GF-D8 (cell line): ENCODE measurements at places on chromosomes 2 and 18.
A peak's percentile ranks its signal among the peaks of the same experiment; 100 is the strongest.

- DNase-seq, result no peak
Observed at GRCh38 chr2:28348149-28348567, 44.5 kb upstream of the FOSL2 start.

DNA sequence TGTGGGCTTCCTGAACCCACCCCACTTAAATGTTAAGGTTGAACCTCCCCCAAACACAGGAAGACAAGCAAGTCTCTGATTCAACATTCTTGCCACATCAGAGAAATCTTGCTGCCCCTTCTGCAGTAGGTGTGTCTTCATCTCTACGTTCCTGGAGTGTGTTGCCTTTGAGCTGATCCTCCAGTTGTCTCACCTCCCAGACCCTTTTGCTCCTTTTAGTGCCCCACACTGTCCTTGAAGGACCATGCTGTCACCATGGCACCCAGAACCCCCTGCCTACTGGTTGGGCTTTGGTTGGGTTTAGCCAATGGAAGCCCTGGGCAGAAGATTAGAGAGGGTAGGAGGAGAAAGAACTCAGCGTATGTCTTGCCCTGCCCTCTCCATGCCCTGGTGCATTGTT lies 10.7 kb downstream of the CAB39 start:
- no peak for DNase-seq

GRCh38 chr18:23220355-23220754 lies 85.1 kb downstream of the CABLES1 start:
- no peak for DNase-seq

DNA sequence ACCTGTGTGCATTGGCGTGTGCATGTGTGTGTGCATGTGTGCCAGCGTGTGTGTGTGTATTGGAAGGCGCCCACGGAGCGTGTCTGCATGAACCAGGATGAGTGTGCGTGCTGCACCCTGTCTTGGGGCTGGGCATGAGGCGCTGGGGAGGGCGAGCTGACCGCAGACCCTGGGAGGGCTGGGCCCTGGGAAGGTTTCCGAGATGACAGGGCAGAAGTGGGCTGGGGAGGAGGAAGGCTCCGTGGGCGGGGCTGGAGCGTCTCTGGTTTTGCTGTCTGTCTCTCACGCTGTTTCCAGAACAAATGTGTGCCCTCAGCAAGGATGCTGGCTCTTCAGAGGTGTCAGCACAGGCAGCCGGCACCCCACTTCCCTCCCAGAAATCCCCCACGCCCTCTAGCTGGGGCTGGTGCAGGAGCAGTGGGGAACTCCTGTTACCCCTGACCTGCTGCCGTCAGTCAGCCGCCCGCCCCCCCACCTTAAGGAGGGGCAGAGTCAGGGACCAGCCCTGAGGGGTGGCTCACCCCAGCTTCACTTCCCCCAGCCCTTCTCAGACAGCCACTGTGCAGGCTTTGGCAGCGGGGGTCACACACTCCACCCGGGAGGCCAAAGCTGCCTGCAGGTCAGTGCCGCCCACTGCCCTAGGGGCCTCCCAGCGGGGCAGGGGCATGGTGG lies at the start of gene GPR35:
Gene GPR35, plus strand, starts transcription at position 531 of the 672 bp plus-strand sequence. CDS start 4,473 bp downstream, outside the sequence.
- DNase-seq, result peak; percentile 94

DNA sequence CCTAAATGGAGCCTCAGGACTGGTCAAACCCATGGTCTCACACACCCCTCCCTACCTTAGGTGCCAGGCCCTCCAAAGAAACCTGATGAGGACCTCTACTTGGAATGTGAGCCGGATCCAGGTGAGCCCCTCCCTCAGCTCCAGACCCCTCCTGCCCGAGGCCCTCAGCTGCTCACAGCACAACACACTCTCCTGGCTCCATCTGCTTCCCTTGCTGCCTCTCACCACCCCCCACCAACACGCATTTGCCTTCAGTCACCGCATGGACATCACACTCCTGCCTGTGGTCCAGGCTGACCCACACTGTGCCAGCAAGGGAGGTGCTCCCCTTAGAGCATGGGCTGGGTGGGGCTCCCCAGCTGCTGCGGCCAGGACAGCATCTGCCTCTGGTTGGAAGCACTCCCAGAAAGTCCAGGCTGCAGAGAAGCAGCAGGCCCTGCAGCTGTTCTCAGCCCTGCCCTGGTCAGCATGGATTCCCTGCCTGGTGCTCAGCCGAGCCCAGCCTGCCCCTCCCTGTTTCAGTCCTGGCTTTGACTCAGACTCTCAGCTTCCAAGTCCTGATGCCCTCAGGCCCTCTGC lies 15.1 kb downstream of the SH2D6 start:
- DNase-seq, result no peak

- DNase-seq, result no peak
Observed at GRCh38 chr2:1736997-1737480, 7.3 kb downstream of the PXDN start.

DNA sequence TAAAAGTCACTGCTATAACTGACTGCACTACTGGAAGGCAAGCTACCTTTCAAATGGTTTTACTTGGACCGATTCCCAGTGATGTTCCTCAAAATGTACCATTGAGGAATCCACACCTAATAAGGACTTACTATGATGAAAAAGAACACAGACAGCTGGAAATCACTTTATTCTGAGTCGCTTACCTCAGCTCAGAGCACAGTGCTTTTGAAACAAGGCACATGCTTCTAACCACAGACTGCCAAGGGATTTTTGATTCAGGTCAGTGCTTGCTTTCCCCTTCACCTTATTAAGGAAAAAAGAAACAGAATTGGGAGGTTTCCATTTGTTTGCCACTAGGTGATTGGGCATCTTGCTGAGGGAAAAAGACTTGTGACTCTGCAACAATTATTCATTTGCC lies 707.5 kb upstream of the FSHR start:
- no peak for DNase-seq

- no peak for DNase-seq
Observed at GRCh38 chr2:145000376-145000775, 480.5 kb upstream of the ZEB2 start.

DNA sequence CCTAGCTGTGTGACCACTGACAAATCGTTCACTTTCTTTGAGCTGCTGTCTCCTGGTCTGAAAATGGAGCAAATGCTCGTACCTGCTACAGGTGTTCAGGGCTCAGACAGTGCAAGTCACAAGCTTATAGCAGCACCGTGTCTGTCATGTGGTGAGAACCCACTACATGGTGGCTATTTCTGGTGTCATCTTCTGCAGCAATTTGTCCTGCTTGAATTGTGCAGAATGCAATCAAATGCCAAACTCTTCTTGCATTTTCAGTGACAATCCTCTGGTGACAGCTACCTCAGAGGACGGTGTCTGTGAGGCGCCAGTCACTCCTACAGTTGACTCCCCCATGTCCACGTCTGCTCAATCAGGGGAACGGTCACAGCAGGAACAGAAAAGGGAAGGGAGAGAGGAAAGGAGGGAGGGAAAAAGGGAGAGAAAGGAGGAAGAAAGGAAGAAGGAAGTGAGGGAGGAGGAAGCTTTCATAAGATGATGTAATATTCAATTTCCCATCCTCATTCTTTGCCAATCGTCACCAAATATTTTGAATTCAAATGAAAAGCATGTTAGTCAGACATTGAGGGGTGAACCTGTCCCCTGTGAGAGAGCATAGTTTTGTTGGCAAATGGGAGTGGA lies 122.2 kb downstream of the BCL2 start:
- DNase-seq, result peak; percentile 63

DNA sequence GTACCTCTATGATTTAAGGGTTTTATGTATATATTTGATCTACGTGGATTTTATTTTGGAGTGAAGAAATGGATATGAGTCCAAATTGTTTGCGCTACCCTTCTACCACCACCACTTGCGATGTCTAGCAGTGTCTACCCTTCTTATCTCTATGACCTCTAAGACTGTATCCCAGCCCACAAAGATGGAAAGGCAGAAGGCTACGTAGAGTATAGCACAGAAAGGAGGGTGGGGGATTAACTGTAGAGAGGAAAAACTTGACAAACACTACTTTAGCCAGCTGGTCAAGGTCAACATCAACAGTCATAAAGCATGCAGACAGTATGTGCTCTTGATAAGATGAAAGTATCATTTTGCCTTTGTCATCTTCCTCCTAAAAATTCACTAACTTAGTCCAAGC lies 14.4 kb downstream of the ITSN2 start:
- DNase-seq, result no peak

- no peak for DNase-seq
Observed at GRCh38 chr2:127545189-127545588, 9.7 kb downstream of the MYO7B start.

- no peak for DNase-seq
Observed at GRCh38 chr2:42185220-42185921, 16.2 kb downstream of the EML4 start.

DNA sequence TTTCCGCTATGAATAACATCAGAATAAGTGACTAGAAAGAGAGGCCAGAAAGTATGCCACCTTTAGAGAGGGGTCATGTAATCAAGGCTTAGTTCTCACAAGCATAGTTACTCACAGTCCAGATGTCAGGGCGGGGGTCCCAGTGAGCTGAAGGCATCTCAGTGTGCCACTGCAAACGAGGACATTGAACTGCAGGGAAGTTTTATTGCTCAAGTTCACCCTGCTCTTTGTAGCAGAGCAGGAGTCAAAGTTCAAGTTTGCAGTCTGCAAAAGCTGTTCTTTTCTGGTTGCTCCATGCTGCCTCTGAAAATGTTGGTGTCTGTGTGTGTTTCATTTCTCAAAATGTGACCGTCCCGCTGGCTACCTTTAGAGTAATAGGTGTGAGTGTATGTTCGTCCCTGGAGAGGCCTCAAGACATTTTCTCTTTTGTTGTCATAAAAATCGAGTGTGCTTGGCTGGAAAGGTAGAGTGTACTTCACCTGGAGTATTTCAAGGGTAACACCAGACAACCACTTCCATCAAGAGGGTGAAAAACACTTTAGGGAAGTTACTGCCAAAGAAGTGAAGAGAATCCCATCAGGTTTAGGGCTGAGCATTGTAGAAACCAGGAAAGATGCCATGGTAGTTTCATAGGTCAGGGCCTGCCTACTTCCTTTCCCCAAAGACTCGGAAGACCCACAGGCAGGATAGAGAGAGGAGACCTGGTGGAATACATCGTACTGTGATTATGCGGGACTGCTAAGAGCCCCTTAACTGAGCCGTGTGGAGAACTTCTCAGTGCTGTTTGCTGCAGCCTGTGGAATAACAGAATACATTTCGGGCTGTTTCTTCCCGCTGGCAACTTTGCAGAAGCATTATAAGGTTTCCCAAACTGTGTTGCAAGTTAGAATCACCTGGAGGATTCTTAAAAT lies 89.9 kb downstream of the LYPD6 start:
- DNase-seq, result no peak

DNA sequence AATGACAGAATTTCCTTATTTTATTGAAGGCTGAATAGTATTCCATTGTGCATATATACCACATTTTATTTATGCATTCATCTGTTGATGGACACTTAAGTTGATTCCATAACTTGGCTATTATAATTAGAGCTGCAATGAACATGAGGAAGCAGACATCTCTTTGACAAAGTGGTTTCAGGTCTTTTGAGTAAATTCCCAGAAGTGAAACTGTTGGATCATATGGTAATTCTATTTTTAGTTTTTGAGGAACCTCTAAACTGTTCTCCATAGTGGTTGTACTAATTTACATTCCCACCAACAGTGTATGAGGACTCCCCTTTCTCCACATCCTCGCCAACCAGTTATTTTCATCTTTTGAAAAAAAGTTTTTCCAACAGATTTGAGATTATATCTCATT lies 77.5 kb downstream of the TMEM200C start:
- DNase-seq, result no peak

- no peak for DNase-seq
Observed at GRCh38 chr2:158184001-158184400, 82.3 kb downstream of the UPP2 start.

GRCh38 chr2:48175254-48175653 lies 269.0 kb upstream of the FBXO11 start:
- DNase-seq, result no peak

- DNase-seq, result no peak
Observed at GRCh38 chr2:205800224-205800623, 117.9 kb downstream of the NRP2 start.

DNA sequence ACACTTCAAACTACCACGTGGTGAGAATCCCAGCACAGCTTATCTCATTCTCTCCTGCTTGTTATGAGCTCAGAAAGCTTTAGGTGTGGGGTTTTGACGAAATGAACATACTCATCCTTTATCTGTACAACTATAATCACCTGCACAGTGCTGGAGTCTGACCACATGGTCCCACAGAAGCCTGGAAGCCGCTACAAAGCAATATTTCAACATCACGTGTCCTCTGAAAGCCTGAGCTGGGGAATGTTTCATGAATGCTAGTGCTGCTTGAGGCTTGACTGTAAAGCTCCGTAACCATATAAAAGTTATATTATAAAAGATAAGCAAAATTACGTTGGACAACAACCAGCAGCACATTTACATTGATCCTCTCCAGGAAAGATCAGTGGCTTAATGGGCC lies 43.9 kb downstream of the PIEZO2 start:
- no peak for DNase-seq

- DNase-seq, result no peak
Observed at GRCh38 chr2:222179592-222179991, 119.2 kb downstream of the PAX3 start.

DNA sequence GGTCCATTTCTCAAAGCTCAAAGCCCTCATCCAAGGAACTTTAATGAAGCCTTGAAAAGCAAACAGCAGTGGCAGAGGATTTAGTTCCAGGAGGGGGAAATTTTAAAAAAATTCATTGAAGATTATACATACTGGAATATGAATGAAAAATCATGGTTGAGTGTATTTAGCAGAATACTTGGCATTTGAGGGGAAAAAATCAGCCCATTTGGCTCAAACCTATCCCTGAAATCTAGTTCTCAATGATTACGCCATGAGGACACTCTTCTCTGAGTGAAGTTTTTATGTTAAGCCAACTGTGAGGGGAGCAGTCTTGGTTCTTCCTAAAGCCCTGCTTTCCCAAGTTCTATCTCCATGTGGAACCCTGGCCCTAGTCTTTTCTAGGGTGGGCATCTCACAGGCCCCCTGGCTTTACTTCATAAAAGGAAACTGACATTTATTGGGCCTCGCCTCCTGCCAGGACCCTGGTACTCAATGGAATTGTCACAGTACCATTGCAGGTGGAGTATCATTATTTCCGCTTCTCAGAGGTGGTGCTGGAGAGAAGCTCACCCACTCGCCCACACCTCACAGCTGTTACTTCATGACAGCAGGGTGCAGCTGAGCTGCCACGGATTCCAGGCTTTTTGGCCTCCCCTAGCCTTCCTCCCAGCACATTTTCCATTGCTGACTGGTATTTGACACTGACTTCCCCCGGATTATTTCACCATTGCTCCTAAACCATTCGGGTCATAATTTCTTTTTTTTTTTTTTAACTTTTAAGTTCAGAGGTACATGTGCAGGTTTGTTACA lies 56.8 kb downstream of the NXPH2 start:
- no peak for DNase-seq

GRCh38 chr18:64103986-64104385 lies 44.9 kb downstream of the LINC00305 start:
- no peak for DNase-seq

DNA sequence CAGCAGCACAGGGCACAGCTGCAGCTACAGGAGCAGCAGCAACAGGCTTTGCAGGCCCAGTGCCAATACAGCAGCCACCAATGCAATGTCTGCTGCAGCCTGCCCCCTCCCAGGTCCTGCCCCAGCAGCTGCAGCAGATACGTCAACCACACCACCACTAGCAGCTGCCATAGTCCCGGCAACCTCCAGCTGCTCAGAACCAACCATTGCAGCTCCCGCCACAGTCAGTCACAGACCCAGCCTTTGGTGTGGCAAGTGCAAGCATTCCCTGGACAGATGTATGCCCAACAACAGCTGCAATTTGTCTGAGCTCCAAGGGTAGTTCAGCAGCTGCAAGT lies 53.3 kb upstream of the TUBA3E start:
- DNase-seq, result no peak
